ENCODE measurements at places on chromosomes 1 and 21.

DNA sequence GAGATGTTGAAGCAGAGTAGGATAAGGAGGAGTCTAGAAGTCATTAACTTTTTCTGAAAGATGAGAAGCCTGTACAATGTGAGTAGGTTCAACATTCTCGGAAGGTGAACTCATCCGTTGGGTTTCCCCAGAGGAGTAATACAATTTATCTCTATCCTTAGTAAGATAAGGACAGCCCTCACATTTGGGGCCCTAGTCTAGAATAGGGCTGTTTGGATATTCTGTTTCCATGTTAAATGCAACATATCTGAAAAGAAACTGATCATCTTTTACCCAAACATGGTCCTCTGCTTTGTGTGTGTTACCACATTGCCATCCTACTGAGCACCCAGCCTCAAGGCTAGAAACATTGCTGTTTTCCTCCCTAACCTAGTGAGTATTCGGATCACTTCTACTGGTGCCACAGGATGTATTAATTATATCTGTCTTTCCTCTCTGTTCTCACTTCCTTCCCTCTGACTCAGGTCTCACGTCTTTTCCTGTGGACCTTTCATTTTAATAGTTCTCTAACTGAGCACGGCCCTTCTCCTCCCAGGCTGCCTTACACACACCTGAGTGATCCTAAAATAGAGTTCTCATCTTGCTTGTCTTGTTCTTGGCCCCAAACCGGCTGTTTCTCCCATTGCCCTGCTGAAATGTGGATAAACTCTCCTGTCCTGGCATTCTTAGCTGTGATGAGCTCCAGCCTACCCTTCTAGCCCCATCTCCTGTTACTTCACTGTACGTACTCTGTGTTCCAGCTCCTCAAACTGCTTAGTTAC is 91.7 kb downstream of the CDC14A start:
- DNase-seq, result peak; percentile 83

- no peak for DNase-seq
Measured at GRCh38 chr21:25464275-25464674, 143.0 kb downstream of the MRPL39 start.

- no peak for DNase-seq
Measured at GRCh38 chr1:20487236-20487590, 1.2 kb upstream of the CAMK2N1 start.

GRCh38 chr1:17437580-17438317 is 1.7 kb downstream of the RCC2 start:
- DNase-seq, result no peak

DNA sequence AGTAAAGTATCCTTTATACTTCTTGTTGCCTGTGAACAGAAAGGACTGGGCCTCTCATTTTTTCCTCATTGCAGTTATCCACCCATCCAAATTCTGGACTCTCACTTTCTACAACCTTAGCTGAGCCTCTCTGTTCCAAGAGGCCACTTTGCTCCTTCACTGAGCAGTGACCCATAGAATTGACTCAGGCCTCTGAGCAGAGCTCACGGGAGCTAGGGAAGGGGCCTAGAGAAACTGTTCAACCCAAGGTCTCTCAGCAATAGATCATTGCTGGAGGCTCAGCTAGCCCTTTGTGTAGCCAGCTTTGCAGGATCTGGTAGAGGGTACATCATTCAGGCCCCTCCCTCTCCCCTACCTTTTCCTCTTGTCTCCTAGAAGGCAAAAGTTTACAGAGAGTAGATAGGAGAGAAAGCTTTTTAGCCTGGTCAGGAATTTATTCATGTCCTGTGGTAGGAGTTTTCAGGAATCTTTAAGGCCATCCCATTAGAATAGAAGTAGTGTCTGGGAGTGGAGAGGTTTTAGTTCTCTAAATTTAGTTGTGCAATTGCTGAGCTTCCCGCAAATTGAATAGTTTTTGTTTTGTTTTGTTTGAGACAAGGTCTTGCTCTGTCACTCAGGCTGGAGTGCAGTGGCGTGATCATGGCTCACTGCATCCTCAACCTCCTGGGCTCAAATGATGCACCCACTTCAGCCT is 6.7 kb downstream of the INTS3 start:
- no peak for DNase-seq

- DNase-seq, result no peak
Measured at GRCh38 chr1:171655746-171656116, 3.2 kb upstream of the MYOC start.

- no peak for DNase-seq
Measured at GRCh38 chr1:234737967-234738314, 128.0 kb upstream of the IRF2BP2 start.

GRCh38 chr1:243735457-243735856 is 114.6 kb downstream of the AKT3 start:
- DNase-seq, result no peak

GRCh38 chr1:183711741-183712361 is 58.7 kb upstream of the APOBEC4 start:
- peak; percentile 15 for DNase-seq

GRCh38 chr1:202200112-202200548 is 6.5 kb downstream of the LGR6 start:
- peak; percentile 79 for DNase-seq

GRCh38 chr21:14560555-14560954 is 14.4 kb upstream of the SAMSN1 start:
- no peak for DNase-seq

GRCh38 chr1:115251856-115252255 is 86.2 kb downstream of the NGF start:
- DNase-seq, result peak; percentile 67

DNA sequence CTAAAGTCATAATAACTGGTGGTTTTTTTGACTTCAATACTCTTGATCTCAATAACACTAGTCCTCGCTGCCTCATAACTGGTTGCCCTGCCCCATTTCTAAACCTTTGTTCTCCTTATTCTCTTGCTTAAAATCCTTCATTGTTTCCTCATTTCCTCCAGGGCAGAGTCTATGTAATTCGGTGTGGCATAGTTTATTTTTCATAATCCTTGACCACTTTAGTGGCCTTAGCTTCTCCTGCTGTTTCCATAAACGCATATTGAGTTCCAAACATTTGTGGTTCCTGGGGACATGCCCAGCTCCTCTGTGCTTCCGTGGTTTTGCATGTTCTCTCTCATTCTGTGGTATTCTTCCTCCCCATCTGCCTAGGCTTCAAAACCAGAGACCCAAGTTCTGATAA is 19.0 kb upstream of the TLCD4 start:
- DNase-seq, result no peak

DNA sequence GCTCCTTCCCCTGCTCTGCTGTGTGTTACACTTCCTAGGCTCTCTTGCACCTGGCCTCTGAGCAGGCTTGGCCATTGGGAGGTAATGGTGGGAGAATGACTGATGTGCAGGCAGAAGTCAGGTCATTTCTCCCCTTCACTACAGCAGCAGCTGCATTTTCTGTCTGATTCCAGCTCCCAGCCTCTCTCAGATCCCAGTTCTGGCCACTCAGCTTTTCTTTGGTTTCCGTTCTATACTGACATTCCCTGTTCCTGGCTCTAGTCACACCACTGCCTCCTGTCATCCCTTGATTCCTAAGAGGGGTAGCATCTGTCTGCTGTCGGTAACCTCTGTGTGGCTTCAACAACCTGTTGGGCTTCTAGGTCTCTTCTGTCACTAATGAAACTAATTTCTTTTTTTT is 127.7 kb upstream of the HOOK1 start:
- DNase-seq, result no peak

DNA sequence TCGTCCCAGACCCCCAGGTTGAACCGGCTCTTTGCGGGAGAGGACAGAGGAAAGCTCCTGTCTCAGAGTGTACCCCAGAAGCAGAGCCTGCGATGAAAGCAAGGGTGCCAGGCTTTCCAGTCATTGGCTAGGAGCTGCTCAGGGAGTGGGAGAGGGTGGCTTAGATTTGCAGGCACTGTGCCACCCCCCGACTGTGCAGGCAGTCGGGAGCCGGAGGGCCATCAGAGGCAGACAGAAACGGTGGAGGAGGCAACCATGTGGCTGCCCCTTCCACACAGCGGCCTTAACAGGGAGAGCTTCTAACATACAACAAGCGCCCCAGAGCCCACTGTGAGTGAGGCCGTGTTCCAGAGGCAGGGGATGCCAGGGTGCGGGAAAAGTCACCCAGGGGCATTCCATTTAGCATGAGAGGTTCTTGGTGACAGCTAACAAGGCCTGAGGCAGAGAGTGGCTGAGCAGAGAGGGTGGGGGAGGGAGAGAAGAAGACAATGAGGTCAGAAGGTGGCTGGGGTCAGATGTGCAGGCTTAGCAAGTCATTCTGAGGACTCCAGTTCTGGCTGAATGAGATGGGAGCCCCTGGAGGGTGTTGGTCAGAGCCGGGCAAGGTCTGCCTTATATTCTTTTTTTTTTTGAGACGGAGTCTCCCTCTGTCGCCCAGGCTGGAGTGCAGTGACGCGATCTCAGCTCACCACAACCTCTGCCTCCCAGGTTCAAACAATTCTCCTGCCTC is 9.5 kb upstream of the C1orf167 start:
- DNase-seq, result no peak

DNA sequence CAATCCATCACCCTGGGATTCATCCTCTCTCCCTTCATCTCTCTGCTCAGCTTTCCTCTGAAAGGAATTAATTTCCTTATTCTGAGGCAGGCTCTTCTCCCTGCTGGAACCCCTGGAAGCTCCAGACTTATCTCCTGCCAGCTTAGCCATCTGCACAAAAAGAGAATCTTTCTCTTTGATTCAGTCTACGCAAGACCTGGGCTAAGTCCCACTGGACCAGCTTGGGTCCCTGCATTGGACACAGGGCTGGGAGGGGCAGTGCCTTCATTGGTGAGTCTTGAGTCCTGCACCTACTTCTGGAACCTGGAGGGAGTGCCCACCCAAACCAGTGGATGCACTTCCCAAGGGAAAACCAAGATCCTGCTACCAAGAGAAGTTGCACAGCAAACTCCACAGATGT is 271.7 kb upstream of the CSF3R start:
- DNase-seq, result no peak

GRCh38 chr1:207933205-207933800 is 22.4 kb upstream of the CD34 start:
- DNase-seq, result no peak

GRCh38 chr1:156471496-156472490 is 28.8 kb downstream of the MEF2D start:
- no peak for DNase-seq

- DNase-seq, result no peak
Measured at GRCh38 chr1:233105225-233105624, 154.8 kb downstream of the NTPCR start.

DNA sequence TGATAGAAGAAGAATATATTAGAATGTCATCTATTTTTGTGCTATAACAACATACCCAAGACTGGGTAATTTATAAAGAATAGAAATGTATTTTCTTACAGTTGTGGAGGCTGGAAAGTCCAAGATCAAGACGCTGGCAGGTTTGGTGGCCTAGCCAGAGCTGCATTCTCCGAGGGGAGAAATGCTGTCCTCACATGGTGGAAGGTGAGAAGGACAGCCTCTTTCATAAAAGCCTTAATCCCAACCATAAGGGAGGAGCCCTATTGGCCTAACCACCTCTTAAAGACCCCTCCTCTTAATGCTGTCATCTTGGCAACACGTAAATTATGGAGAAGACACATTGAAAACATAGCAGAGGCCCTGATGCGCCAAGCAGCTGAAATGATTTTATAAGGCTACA is 60.1 kb upstream of the KAZN start:
- no peak for DNase-seq

GRCh38 chr1:176768532-176768931 is 305.6 kb downstream of the PAPPA2 start:
- DNase-seq, result no peak

GRCh38 chr1:221440658-221441057 is 301.2 kb downstream of the DUSP10 start:
- peak; percentile 69 for DNase-seq

GRCh38 chr1:227914801-227915563 is 32.8 kb downstream of the WNT9A start:
- DNase-seq, result no peak

- DNase-seq, result no peak
Measured at GRCh38 chr21:40334159-40334558, 466.9 kb downstream of the PCP4 start.

DNA sequence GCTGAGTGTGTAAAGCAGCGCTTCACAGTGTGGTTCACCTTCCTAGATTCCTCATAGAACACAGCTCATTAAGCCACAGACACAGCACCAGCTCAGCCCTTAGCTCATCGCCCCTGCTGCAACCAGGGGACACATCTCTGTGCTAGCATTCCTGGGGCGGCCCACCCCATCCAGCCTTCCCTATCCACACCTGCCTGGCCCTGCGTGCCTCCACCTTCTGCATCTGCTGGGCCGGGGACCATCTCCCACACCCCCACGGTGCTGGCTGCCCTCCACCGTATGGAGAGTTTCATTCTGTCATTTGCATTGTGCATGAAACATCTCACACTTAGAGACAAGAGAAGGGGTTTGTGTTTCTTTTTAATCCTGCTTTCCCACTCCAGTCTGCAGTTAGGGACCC is 35.8 kb upstream of the PRSS38 start:
- DNase-seq, result no peak

DNA sequence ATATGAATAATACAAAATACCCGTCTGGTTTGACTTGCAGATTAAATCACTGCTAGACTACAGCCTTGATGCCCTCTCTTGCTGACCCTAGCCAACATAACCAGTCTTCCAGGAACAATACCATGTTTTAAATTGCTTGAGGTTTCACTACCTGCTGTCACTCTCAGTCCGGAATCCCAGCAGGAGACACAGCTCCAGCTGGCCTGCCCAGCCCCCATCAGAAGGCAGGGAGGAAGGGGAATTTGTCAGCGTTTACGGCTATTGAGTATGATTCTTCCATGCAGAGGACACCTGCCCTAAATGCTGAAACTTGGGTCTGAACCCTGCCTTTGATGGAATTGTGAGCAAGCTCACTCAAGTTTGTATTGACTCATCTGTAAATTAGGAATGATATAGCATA is 33.0 kb downstream of the ZNF496 start:
- DNase-seq, result no peak

DNA sequence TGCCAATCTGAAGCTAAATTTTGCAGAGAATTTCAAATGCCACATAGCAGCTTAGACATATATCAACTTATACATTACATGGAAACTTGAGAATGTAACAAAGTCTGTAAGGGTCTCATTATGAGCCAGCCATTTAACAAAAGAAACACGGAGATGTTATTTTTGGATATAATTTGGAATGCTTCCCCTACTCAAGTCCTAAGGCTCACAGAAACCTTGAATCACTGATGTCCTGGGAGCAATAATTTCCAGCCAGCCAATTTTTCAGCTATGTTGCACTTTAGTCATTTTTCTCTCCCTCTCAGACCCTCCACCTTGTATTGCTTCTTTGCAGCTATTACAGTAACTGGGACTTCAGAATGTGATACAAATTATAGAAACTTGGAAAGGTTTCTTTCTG is 56.9 kb downstream of the EIF2B3 start:
- DNase-seq, result no peak

DNA sequence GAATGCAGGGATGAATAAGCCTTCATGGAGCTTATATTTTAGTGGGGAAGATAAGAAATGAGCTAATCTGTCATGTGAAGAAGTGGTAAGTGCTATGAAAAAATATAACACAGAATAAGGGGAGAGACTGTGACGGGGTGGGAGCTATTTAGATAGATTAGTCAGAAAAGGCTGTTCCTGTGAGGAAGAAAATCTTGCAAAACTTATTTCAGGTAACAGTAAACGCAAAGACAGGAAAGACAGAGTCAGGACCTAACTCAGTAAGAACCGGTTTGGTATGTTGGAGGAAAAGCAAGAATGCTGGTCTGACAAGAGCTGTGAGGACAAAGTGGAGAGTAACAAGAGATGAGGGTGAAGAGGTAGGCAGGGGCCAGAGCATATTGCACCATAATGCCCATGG is 22.0 kb downstream of the GNAI3 start:
- no peak for DNase-seq

- no peak for DNase-seq
Measured at GRCh38 chr1:94998114-94998513, 71.2 kb upstream of the CNN3 start.

GRCh38 chr1:150567341-150567716 is 12.1 kb downstream of the MCL1 start:
- no peak for DNase-seq
